ENCODE measurements at places on chromosomes 7 and 10. TPM values are rescaled to one million over a fixed set of nuclear protein-coding genes. Genes with fewer than 3 reads are reported as not detected.
A peak's percentile ranks its signal among the peaks of the same experiment; 100 is the strongest.

- no peak for DNase-seq
These were observed 18.0 kb upstream of the SPOCK2 start for GRCh38 chr10:72106154-72106849.

DNA sequence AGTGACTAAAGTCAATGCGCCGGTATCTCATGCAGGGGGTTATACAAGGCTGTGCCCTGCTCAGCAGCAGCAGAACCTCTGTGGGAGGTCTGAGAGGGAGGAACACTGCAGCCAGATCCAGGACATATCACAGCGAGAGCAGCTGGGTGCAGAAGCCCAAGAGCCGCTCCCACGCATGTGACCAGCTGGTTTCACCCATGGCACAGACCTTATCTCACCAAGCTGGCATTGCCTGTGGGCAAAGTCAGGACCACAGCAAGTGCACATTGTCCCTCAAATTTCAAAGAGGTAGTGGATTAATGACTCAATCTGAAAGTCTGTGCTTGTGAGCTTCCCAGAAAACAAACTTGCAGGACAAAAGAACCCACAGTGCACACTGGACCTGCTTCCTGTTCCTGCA, 31.6 kb upstream of the AKR1C1 start:
- peak; percentile 87 for DNase-seq

- no peak for DNase-seq
These were observed 52.0 kb upstream of the NKX6-2 start for GRCh38 chr10:132837905-132838304.

- DNase-seq, result no peak
These were observed 3.5 kb downstream of the AQP1 start for GRCh38 chr7:30915005-30915601.

DNA sequence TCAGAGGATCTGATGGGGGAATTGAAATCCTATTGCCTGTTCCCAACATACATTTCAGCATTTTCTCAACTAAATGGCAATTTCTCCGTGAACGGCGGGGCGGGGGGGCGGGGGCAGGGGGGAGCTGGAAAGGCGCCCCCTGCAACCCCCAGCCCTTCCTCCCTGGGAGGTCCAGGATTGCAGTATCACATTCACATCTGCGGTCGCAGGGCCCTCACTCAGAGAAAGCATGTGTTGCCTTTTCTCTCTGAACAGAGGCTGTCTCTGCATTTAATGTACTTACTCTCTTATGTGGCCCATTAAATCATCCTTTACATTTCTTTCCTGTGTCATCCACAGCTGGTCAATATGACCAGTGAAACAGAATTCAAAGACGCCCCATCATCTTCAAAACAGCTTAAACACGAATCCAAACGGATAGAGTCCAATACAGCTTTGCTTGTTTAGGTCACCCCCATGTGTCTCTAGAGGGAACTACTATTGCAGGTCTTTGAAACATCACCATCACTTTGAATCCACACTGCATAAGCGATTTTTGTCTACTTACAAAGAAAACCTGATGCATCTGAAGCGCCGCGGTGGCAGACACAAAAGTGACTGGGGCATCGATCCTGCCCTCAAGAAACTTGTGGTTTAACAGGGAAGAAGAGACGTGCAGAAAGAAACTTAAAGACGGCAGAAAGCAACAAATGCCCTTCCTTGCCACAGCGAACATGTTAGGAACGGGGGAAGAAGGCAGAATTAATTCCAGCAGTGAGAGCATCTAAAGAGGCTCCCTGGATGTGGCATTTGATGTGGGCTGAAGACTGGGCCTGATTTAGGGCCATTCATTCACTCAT, 17.0 kb upstream of the ECHDC3 start:
- DNase-seq, result no peak

DNA sequence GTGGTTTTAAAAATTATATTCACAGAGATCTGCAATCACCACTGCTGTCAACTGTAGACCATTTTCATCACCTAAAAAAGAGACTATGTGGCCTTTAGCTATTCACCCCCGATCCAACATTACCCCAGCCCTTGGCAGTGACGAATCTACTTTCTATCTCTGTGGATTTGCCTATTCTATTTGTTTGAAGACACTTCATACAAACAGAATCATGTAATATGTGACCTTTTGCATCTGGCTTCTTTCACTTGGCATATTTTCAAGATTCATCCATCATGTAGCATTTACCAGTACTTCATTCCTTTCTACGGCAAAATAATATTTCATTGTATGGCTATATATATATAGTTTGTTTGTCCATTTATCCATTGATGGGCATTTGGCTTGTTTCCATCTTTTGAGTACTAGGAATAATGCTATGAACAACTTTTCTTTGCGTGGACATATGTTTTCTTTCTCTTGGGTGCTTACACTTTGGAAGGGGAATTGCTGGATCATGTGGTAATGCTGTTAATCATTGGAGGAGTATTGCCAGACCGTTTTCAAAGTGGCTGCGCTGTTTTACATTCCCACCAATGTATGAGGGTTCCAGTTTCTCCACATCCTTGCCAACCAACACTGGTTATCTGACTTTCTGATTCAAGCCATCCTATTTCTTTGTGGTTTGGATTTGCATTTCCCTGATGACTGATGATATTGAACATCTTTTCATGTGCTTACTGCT, 22.3 kb downstream of the ADAMTS14 start:
- DNase-seq, result peak; percentile 85

- DNase-seq, result no peak
These were observed 3.8 kb upstream of the DNAH11 start for GRCh38 chr7:21538936-21539495.

GRCh38 chr7:150740053-150740452, 2.8 kb downstream of the GIMAP5 start:
- no peak for DNase-seq

DNA sequence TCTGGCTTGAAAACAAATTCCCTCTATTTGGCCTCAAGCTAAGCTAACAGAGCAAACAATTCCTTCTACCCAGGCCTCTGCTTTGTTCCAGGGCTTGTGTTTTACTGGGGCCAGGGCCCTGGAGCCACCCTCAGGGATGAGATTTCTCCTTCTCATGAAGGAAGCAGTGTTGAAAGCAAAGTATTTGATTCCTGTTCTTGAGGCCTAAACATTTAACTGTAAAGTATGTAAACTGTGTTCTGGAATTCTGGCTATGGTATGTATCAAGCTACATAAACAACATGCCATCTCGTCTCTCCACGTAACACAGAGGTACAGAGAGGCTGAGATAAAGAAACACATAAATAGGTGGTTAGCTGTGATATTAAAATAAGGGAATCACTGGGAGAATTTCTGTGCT, 81.8 kb downstream of the HERPUD2 start:
- DNase-seq, result no peak

The DRGX gene
- polyA plus RNA-seq, result not detected

The FAM25A gene
- polyA plus RNA-seq, result not detected

The DNAJC2 gene
- 35.6 TPM for polyA plus RNA-seq

The ENKUR gene
- polyA plus RNA-seq, result 1.7 TPM

The C7orf33 gene
- not detected for polyA plus RNA-seq

The AEBP1 gene
- 14.6 TPM for polyA plus RNA-seq

The PRSS37 gene
- not detected for polyA plus RNA-seq

The DDX50 gene
- polyA plus RNA-seq, result 23.3 TPM

The HOXA6 gene
- polyA plus RNA-seq, result not detected
